ENCODE measurements at places on chromosomes 2 and 18. TPM values are rescaled to one million over a fixed set of nuclear protein-coding genes. Genes with fewer than 3 reads are reported as not detected.

DNA sequence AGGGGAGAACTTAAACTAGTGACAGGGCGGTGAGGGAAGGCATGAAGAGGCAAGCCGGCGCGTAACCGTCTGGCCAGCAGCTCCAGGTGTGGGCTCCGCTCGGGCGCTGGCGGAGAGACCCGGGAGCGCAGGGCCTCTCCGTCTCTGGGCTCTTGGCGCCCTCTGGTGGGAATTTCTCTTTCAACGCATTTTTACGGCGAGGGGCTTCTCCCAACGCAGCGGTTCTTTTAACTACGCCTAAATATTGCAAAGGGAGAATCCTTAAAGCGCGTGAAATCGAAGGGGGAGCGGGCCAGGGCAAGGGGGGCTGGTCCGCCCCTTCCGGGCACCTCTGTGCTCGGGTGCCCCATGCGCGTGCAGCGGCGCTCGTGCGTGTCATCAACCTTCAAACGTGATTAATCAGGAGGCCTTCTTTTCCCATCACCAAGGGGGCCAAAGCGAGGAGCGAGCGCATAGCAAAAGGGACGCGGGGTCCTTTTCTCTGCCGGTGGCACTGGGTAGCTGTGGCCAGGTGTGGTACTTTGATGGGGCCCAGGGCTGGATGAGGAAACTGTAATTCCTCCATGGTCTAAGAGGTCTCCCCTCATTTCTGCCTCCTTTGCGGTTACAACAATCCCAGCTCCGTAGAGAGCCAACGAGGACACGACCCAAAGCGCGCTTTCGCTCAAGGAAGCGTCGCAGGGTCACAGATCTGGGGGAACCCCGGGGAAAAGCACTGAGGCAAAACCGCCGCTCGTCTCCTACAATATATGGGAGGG, 762 bp upstream of the GAD1 start:
- DNase-seq = no peak

- no peak for DNase-seq
Observed at GRCh38 chr2:40283111-40283909, 168.6 kb downstream of the SLC8A1 start.

GRCh38 chr18:10727477-10727876, 201.7 kb downstream of the NAPG start:
- no peak for DNase-seq

- DNase-seq = no peak
Observed at GRCh38 chr2:147008481-147008880, 836.3 kb upstream of the ACVR2A start.

GRCh38 chr2:100178864-100179263, 36.5 kb upstream of the AFF3 start:
- DNase-seq = no peak

GRCh38 chr2:242024751-242025355, 155.3 kb downstream of the RTP5 start:
- DNase-seq = no peak

- DNase-seq = no peak
Observed at GRCh38 chr2:138335036-138335435, 166.5 kb upstream of the SPOPL start.

GRCh38 chr2:45808294-45808800, 156.9 kb downstream of the PRKCE start:
- DNase-seq = no peak

DNA sequence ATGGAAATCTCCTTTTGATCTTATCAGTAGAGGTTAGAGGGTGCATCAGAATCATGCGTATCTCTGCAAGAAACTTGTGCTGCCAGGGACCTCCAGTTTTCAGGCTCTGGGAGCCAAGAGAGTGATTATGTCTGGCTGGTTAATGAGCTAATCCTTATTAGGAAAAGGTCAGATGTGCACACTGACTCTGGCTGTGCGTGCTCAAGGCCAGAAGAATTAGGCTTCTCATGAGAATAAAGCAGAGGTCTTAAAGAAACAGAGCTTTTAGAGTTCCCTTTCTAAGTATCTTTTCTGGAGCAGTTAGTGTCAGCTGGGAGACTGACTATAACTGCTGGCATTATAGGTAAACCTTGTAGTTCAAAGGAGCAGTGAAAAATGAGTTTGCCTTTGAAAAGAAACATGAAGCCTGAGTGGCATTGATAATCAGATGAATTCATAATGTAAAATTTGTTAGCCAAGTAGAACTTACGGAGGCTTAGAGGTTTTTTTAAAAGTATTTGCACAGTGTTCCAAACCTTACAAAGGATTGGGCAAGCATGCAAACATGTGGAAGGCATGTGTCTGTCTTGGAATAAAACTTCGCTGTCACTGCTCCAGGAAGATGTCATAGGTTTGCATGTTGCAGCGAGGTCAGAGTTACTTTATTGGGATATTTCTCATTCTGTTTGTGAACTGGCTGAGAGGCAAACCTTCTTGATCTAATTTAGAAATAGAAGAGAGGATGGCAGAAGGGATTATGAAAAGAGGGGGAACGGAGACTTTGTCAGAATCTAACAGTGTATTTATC, 151.7 kb downstream of the ARHGAP28 start:
- no peak for DNase-seq

- no peak for DNase-seq
Observed at GRCh38 chr18:57791911-57792310, 11.2 kb downstream of the ATP8B1 start.

CCBE1 gene
- 0.61 TPM for polyA plus RNA-seq

CPS1 gene
- 9.0 TPM for polyA plus RNA-seq

HOXD4 gene
- not detected for polyA plus RNA-seq

Measured in aorta (tissue), 5 donors.